ENCODE measurements at places on chromosomes 7 and 10. TPM values are rescaled to one million over a fixed set of nuclear protein-coding genes. Genes with fewer than 3 reads are reported as not detected.

The PNLIP gene
- 12,294 TPM for total RNA-seq

The HSPA14 gene
- 6.6 TPM for total RNA-seq

The TMEM236 gene
- 0.66 TPM for total RNA-seq

The ENKUR gene
- total RNA-seq, result not detected

The NUDT13 gene
- total RNA-seq, result 3.3 TPM

The EPDR1 gene
- 24.7 TPM for total RNA-seq

The EBLN1 gene
- total RNA-seq, result not detected

The CRYGN gene
- not detected for total RNA-seq

The FBXL13 gene
- 5.6 TPM for total RNA-seq

The HOXA13 gene
- not detected for total RNA-seq

The PITX3 gene
- total RNA-seq, result not detected

The SYT15B gene
- total RNA-seq, result 8.9 TPM

The JAKMIP3 gene
- total RNA-seq, result 0.33 TPM

The PDE6C gene
- not detected for total RNA-seq

The PYROXD2 gene
- 4.9 TPM for total RNA-seq

The DDX21 gene
- total RNA-seq, result 24.6 TPM

The IDI2 gene
- total RNA-seq, result not detected

The NOS3 gene
- 7.6 TPM for total RNA-seq

The CALN1 gene
- 0.52 TPM for total RNA-seq

The ABCB1 gene
- 3.9 TPM for total RNA-seq

The CFAP70 gene
- 11.5 TPM for total RNA-seq

The EBF3 gene
- 2.3 TPM for total RNA-seq

The LIPN gene
- total RNA-seq, result not detected

The CDH23 gene
- 58.7 TPM for total RNA-seq

The MRC1 gene
- 19.5 TPM for total RNA-seq

The CCDC3 gene
- 17.1 TPM for total RNA-seq

The CEP55 gene
- not detected for total RNA-seq

The CNTNAP2 gene
- total RNA-seq, result 1.0 TPM

The ZNF804B gene
- total RNA-seq, result 4.9 TPM

The HDAC9 gene
- 12.9 TPM for total RNA-seq

The PODXL gene
- total RNA-seq, result 36.9 TPM

The MUC12 gene
- total RNA-seq, result not detected

The OR6V1 gene
- not detected for total RNA-seq

The LIPM gene
- total RNA-seq, result not detected

The EMX2 gene
- not detected for total RNA-seq

The CUBN gene
- total RNA-seq, result 2.6 TPM

The ATOH7 gene
- not detected for total RNA-seq

The XRCC2 gene
- total RNA-seq, result 4.6 TPM

The CYP3A7 gene
- not detected for total RNA-seq

The SLC13A1 gene
- total RNA-seq, result not detected

The RP9 gene
- total RNA-seq, result 5.2 TPM

The PDZD7 gene
- 0.52 TPM for total RNA-seq

The AGMO gene
- total RNA-seq, result 0.52 TPM

The PSMC2 gene
- total RNA-seq, result 27.0 TPM

The CREB5 gene
- total RNA-seq, result 25.7 TPM

The GIMAP7 gene
- total RNA-seq, result 3.6 TPM

The CTAGE6 gene
- 0.26 TPM for total RNA-seq

The SPDYE2B gene
- total RNA-seq, result not detected

The CUTC gene
- 14.8 TPM for total RNA-seq
